Type B pancreatic cell (in vitro differentiated cells): ENCODE measurements at places on chromosomes 6 and 20. TPM values are rescaled to one million over a fixed set of nuclear protein-coding genes. Genes with fewer than 3 reads are reported as not detected.
A peak's percentile ranks its signal among the peaks of the same experiment; 100 is the strongest.

The TMEM170B gene
- 2.1 and 4.0 TPM in 2 replicates for total RNA-seq

- no peaks in the 10 kb centered on the region for H3K27me3 ChIP-seq
- peaks cover 19% of the 10 kb centered on the region for H3K4me1 ChIP-seq
- H3K27ac ChIP-seq: no peak overlapping the region
- DNase-seq: no peak
Observed at GRCh38 chr6:116476002-116476678, 15.0 kb downstream of the CALHM6 start.

- no peaks in the 10 kb centered on the region for H3K4me1 ChIP-seq
- DNase-seq: no peak
- no peaks in the 10 kb centered on the region for H3K27me3 ChIP-seq
- no peak overlapping the region for H3K27ac ChIP-seq
- peaks cover 4% of the 10 kb centered on the region for H3K36me3 ChIP-seq
- H3K4me3 ChIP-seq: no peak overlapping the region
Observed at GRCh38 chr6:13470238-13471140, 16.9 kb downstream of the GFOD1 start.

DNA sequence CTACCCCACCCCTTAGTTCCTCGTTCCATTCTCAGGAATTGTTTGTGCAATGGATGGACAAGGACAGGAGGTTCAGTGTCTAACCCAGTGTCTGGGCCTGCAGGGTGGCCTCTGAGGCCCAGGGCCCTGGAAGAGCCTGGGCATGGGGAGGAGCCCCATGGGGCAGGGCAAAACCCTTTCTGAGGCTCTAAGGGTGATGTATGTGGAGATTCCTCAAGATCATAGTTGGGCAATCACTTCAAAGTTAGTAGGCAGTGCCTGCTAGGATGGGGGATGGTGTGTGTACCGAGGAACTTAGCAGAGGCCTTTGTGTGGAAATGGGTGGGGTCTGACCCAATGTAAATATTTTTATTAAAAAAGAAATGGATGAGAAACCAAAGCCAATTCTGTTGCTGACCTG lies 6.7 kb upstream of the C2 start:
- peaks cover 4% of the 10 kb centered on the region for H3K4me1 ChIP-seq
- no peak overlapping the region for H3K4me3 ChIP-seq
- DNase-seq: no peak
- no peaks in the 10 kb centered on the region for H3K36me3 ChIP-seq
- H3K27me3 ChIP-seq: no peaks in the 10 kb centered on the region

- peak overlapping the region; percentile 97 for H3K4me3 ChIP-seq
- H3K27me3 ChIP-seq: no peaks in the 10 kb centered on the region
- H3K4me1 ChIP-seq: peaks cover 21% of the 10 kb centered on the region
- H3K36me3 ChIP-seq: no peaks in the 10 kb centered on the region
- DNase-seq: no peak
- no peak overlapping the region for H3K27ac ChIP-seq
Observed at GRCh38 chr6:7262746-7263518, 50.1 kb downstream of the SSR1 start.

DNA sequence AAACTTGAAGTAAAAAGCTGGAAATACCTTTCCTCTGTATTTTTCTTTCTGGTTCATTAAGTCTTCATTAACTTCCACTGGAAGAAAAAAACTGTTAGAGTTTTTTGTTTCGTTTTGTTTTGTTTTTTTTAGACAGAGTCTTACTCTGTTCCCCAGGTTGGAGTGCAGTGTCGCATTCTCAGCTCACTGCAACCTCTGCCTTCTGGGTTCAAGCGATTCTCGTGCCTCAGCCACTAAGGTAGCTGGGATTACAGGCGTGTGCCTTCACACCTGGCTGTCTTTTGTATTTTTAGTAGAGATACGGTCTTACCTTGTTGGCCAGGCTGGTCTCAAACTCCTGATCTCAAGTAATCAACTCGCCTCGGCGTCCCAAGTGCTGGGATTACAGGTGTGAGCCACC lies 14.9 kb downstream of the RPF2 start:
- no peaks in the 10 kb centered on the region for H3K27me3 ChIP-seq
- H3K27ac ChIP-seq: no peak overlapping the region
- H3K4me1 ChIP-seq: no peaks in the 10 kb centered on the region
- no peak for DNase-seq

DNA sequence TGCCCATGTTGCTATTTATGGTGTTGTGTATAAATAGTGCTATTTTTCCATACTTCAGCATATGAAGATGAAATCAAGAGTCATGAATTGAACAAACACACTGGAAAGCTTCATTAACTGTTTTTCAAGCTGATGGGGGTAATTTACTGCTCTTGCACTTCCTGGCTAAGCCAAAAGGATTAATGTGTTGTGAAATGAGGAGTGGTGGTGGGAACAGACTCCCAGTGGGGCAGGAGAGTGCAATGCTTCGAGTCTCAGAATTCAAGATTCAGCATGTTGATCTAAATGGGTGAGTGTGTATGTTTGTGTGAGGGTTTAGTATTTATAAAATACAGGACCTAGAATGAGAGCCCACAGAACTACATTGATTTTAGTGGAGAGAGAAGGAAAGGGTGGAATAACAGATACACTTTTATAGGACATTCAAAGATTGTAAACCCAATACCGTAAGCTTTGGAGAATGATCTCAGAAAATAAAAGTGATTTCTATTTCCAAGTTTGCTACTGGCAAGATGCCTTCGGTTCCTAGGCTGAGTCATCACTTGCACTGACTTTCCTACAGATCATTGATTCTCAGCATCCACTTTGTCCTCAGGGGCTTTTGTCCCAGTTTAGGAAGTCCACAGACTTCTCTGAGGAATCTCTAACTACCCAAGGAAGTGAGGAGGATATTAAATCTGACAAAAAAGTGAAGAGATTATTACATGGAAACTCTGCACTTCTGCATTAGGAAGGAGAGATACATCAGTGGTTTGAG lies 303.6 kb downstream of the TRDN start:
- H3K4me1 ChIP-seq: no peaks in the 10 kb centered on the region
- H3K4me3 ChIP-seq: no peak overlapping the region
- peaks cover 3% of the 10 kb centered on the region for H3K27me3 ChIP-seq
- no peak for DNase-seq
- no peaks in the 10 kb centered on the region for H3K36me3 ChIP-seq

DNA sequence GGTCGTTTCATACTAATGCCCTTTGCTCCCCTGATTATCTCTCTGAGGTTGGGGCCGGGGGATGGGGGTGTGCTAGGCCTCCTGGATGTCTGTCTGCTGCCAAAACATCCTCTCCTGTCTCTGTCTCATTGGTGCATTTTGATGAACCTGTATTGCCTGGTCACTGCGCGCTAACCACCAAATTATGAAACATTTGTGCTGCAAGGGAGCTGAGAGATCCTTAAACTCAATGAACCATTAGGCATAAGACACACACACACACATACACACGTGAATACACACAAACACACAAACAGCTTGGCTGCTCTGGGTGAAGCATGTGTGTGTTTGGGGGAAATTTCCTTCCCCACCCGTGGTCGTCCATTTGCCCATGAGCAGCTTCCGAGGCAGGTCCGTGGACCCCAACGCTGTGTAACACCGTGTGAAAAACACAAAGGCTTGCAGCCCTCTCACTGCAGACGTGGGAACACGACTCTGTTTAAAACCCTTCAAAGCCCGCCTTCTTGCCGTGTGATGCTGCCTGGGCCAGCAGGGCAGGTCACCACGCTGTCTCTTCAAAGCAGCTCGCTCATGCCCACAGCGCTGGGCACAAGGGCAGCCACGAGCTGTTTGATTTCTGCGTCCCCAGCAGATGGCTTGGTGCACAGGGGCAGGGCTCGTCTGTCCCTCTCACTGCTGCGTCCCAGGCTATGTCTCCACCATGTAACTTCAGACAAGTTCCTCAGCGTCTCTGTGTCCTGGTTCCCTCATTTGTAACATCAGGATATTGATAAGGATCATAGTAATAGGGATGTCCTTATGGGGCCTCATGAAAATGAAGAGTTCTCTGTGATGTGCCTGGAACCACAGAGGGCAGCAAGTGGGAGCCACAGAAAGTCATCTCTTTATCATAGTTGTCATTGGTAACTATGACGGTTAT lies 96.8 kb downstream of the CDH26 start:
- H3K27ac ChIP-seq: no peak overlapping the region
- H3K4me3 ChIP-seq: no peak overlapping the region
- H3K4me1 ChIP-seq: peaks cover 20% of the 10 kb centered on the region
- DNase-seq: peak; percentile 53
- H3K27me3 ChIP-seq: peaks cover 28% of the 10 kb centered on the region

DNA sequence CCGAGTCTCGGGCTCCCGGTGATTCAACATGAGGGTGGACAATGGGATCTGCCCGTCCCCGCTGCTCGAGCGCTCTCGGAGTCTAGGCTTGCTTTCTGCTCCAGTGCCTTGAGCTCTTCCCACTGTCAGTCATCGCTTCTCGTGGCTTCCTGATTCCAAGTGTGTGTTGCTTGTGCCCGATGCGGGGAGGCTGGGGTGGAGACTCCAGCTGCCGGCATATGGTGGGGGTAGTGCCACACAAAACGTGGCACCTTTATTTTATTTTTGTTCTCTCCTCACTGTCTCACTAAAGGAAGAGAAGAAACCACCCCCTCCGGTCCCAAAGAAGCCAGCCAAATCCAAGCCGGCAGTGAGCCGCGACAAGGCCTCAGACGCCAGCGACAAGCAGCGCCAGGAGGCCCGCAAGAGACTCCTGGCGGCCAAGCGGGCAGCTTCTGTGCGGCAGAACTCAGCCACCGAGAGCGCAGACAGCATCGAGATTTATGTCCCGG lies 14.8 kb upstream of the MYL9 start:
- no peaks in the 10 kb centered on the region for H3K4me1 ChIP-seq
- H3K36me3 ChIP-seq: peaks cover 14% of the 10 kb centered on the region
- no peak overlapping the region for H3K27ac ChIP-seq

DNA sequence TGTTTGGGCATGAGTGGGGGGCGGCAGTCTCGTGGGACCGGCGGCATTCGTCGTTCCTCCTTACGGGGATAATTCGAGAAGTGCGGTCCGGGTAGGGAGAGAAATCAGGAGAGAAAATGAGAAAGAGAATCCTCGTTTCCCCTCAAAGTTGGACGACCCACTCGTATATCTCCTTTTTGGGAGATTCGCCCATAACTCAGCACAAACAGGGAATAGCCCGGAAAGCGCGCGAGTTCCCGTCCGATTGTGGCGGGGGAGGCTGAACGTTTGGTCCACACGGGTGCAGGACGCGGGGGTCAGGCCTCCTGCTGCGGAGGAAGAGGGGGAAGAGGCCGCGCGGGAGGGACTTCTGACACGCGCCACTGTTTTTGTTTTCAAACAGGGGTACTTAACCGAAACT lies 42.4 kb downstream of the POPDC3 start:
- peaks cover 4% of the 10 kb centered on the region for H3K36me3 ChIP-seq
- peaks cover 34% of the 10 kb centered on the region for H3K27me3 ChIP-seq
- H3K4me1 ChIP-seq: peaks cover 5% of the 10 kb centered on the region
- peak overlapping the region; percentile 55 for H3K27ac ChIP-seq
- no peak for DNase-seq

- H3K27ac ChIP-seq: no peak overlapping the region
- no peak for DNase-seq
- no peak overlapping the region for H3K4me3 ChIP-seq
- no peaks in the 10 kb centered on the region for H3K27me3 ChIP-seq
- no peaks in the 10 kb centered on the region for H3K4me1 ChIP-seq
- no peaks in the 10 kb centered on the region for H3K36me3 ChIP-seq
Observed at GRCh38 chr6:113707194-113707593, 150.0 kb upstream of the MARCKS start.

DNA sequence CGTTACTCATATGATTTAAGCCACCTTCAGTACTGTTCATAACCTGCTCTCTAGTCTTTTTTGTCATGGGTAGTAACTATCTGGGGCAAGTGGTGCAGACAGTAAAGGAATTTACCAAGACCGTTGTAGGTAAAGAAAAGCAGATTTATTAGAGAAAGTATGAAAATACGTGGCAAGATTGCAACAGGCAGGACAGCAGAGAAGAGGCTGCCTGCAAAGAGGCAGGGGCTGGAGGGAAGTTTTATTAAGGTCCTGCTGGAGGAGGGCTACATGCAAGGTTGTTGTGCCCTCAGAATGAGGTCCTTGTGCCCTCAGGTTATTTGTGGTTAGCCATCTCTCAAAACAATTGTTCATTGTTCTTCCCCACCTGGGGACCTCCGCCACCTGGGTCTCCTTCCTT lies 444.3 kb downstream of the BCKDHB start:
- DNase-seq: no peak
- H3K4me3 ChIP-seq: no peak overlapping the region
- no peaks in the 10 kb centered on the region for H3K27me3 ChIP-seq
- H3K27ac ChIP-seq: no peak overlapping the region

DNA sequence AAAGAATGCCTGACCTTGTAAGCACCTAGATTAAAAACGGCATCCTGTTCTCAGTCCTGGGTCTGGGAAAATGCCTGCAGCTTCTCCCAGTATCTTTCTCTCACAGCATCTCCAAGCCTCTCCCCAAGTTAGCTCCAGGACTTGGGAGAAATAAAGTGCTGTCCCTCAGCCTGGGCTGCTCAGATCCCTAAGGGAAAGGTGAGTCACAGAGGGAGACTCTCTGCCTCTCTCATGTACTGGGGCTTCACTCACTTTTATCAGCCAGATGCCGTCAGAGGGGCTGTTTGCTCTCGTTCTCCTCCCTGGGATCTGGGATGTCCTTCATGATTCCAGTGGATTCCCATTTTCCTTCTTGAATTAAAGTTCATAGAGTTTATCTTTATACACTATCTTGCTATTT lies 293.6 kb downstream of the COL12A1 start:
- H3K27ac ChIP-seq: no peak overlapping the region
- H3K4me1 ChIP-seq: no peaks in the 10 kb centered on the region
- no peak overlapping the region for H3K4me3 ChIP-seq
- H3K36me3 ChIP-seq: no peaks in the 10 kb centered on the region
- H3K27me3 ChIP-seq: peaks cover 11% of the 10 kb centered on the region

DNA sequence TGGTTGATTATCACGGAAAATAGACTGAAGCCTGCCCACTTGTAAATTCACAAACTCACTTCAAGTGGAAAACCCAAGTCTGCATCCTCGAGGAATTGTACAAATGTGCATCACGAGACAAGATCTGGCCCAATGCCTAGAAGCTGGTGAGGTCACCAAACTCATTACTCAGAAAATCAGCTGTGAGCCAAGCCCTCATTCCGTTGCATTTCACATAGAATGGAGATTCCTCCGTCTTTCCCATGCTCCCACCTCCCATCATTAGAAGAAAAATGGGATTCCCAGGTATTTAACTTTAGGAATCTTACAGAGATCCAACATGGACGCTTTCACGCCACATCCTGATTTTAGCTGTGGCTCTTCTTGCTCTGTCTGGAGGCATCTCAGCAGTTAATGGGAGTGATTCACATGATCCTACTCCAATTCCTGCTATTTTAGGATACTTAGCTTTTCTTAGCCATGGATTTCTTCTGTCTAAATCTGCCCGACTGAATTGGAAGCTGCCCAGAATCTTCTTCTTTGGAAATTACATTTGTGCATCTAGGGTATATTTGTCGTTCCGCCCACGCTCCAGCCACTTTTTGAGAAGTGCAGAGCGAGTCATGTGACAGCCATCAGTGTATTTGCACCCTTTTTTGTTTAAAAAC lies 68.7 kb upstream of the STMND1 start:
- H3K27me3 ChIP-seq: no peaks in the 10 kb centered on the region
- no peak for DNase-seq
- no peak overlapping the region for H3K4me3 ChIP-seq
- no peaks in the 10 kb centered on the region for H3K36me3 ChIP-seq
- H3K27ac ChIP-seq: no peak overlapping the region
- peaks cover 20% of the 10 kb centered on the region for H3K4me1 ChIP-seq

- H3K27ac ChIP-seq: no peak within 1 kb of the TSS
- H3K27me3 ChIP-seq: peaks cover 83% of the 10 kb centered on the region
- DNase-seq: no peak
Observed at GRCh38 chr6:83853178-83854000, at the start of gene RIPPLY2. RIPPLY2 (plus strand) TSS chr6:83853360; CDS start chr6:83853417, 57 bp downstream.
